Kasumi-1 (cell line): ENCODE measurements at places on chromosomes 5 and 9.
A peak's percentile ranks its signal among the peaks of the same experiment; 100 is the strongest.

DNA sequence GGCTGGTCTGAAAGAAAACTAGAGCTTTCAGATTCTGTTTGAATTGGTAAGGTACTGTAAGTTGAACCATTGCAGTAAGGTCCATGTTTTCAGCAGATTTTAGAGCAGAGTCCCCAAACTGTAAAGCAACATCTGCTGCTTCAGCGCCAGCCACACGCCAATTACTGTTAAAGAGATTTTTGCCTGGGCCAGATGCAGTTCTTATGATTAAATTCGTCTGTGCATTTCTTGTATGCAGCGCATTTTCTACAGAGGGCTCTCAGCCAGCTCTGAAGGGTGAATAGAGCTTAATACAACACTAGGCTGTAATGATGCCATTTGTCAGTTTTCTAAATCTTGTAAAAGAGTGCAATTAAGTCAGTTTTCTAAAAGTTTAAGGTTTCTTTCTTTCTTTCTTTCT lies 246.3 kb downstream of the COX7C start:
- DNase-seq, result no peak

DNA sequence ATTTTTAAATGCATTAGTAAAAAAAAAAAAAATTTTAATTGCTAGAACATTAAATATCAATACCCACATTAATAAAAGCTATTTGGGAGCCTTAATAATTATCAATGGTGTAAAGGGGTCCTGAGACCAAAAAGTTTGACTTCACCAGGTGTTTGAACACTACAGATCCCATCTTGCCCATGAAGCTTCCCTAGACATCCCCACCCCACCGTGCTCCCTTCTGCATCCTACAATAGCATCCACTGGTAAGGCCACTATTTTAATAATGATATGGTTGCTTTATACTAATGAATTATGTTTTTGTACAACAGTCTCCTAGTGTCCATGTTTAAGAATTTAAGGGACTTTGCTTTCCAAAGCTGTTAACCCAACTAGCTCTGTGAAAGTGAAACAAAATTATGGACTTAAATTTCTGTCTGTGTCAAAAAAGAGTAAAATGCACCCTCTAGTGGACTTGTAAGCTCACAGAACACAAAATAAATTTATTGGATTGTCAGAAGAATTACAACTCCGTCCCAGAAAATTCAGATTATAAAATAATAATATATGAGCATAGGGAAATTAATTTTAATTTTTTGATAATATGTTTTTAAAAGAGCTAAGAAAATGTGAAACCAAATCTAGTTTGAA lies 76.0 kb downstream of the ARL15 start:
- peak; percentile 74 for DNase-seq

- peak; percentile 20 for DNase-seq
Measured at GRCh38 chr5:176810081-176810597, at the start of gene UNC5A. UNC5A (plus strand) TSS chr5:176810559; CDS start chr5:176810751, 192 bp downstream.

DNA sequence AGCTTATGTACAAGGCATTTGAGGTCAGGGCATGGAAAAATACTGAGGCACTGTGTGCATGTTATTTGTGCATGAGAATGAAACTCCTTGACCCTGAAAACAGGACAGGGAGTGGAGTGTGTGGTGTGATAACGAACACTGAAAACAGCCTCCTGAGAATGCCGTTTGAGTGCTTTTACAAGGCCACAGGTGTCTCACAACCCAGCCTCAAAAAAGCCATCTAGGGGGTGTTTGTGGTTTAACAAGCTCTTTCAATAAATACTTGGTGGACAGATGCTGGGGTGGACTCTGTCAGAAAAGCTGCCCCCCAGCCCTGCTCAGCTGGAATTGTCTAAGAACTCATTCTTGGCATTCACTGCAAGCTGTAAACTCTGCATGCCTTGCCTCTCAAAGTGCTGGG lies 94.0 kb upstream of the SLC25A48 start:
- no peak for DNase-seq

- no peak for DNase-seq
Measured at GRCh38 chr9:125931211-125931610, 184.0 kb downstream of the PBX3 start.

- DNase-seq, result no peak
Measured at GRCh38 chr5:82298668-82299067, 20.5 kb upstream of the RPS23 start.

DNA sequence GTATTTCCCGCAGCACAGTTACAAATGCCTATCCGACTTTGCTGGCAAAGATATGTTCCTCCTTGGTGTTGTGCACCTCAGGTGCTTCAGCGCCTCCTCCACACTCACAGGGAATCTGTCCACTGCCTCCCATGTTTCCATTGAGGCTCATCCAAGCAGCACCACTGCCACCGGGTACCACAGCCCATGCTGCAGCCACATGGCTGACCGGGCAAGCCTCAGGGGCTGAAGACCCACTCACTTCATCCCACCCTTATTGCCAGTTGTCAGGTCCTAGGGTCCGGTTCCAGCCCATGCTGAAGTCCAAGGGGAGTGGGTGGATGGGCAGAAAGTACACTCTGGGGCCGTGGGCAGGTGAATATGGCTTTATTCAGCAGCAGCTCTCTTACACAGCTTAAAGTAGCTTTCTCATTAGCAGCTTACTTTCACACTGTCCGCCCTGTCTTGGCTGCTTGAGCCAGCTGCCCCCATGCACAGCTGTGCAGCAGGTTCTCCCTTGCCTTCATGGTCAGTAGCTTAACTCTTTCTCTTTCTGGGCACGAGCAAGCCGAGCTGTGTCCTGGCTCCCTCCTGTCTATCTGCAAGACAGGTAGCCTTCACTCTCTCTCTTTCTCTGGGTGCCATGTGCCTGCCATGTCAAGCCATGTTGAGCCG lies 1052.3 kb downstream of the PTPRD start:
- no peak for DNase-seq

DNA sequence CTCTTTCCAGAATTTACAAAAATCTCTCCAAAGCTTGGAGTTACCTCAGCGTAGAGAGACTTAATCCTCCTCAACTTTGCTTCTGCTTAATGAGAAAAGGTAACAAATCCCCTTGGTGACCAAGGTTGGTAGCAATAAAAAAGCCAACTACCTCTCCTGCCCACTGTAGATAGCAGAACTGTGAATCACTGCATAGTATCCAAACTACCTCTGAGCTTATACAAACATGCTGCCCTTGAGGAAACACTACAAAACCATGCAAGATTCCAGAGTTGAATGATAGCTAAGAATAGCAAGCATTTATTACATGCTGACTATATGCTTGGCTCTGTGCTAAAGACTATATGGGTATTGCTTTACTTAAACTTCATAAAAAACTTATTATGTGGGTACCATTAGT lies 2.8 kb upstream of the ADAMTS12 start:
- DNase-seq, result no peak

DNA sequence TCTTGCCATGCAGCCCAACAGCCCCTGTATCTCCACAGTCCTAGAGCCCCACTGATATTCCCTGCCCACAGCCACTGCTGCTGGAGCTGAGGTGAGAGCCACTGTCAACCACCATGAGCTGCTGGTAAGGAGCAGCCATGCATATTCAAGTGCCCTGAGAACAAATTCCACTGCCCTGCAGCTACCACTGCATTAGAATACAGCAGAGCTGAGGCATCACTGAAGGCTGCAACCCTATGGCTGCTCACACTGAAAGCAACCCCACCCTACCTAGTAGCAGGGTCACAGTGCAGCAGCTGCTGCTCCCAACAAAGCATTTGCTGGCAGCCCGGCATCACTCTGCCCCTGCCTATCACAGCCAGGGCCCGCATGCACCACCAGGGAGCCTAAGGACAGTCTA lies 68.6 kb downstream of the SKIC3 start:
- DNase-seq, result no peak

DNA sequence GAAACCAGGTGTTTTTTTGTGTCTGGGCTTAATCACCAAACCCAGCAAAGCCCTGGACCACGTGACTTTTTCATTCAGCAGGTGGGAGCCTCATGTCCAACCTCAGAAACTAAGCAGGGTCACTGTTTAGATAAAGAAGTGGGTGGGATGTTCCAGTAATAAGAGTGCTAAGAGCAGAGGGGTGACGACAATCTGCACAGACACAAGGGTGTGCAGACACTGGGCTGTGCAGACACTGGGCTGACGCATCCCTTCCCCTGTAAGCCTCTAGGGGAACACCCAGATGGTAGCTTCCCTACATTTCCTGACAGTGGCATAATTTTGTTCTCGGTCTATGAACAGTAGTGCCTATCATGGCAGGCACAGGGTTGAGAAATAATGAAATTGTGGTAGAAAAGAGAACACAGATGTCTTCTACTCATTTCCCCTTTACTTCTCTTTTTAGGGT lies 85.1 kb downstream of the SAXO1 start:
- peak; percentile 85 for DNase-seq

DNA sequence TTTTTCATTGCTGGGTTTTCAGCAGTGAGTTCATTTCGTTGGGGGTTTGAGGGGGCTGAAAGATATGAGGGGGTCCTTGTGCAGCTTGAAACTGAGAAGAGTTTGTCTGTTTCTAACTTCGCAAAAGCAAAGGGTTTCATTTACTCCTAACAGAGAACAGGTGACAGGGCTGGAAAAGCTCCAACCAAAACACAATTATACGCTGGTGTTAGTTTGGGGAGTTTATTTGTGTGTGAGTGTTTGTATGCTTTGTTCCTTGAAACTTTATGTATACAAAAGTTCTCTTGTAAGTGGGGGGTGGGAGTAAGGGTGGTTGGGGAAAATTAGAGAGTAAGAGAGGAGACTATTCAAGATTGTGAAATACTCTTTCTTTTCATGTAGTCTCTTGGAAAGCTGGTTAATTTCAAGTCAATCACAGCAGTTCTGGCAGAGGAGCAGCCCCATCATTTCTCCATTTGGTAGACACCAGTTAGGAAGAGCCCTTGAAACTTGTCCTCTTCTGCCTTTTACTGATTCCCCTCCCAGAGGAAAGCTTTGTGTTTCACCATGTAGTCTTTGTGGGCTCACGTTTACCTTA lies 881 bp downstream of the TNFAIP8 start:
- no peak for DNase-seq

- no peak for DNase-seq
Measured at GRCh38 chr5:92372766-92373165, 989.6 kb upstream of the ARRDC3 start.

DNA sequence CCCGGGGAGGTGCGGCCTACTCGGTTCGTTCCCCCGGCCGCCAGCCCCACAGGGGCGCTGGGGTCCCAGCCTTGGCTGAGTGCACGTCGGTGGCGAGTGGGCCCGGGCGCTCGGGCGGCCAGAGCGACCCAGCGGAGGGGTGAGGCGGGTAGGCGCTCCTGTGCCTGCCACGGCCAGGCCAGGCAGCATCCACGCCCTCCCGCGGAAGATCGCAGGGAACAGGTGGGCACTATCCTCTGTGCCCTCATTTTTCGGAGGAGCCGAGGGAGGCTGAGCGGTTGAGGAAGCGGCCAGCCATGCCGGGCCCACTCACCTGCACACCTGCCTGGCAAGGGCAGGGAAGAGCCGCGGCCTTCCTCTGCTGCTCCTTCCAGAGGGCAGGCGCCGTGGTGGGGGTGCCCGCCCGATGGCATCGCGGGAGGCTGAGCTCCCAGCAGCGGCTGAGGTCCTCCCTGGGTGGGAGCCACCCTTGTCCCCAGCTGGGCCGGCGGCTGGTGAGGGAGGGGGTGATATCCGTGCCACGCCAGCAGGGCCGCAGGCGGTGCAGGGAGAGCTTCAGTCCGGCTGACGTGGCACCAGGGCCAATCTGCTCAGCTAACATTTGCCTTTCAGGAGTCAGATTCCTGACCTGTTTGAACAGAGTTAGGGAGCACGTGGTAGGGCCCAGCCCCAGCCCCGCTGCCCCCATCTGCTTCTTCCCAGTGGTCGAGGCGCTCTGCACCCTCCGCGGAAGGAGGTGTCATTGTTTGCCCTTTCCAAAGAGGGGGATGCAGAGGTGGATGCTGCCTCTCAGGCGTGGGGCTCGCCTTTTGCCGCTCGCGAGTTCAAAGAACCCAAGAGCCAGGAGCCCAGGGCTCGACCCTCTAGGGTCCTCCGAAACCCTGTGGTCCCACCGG lies 1.6 kb upstream of the SEC16A start:
- DNase-seq, result no peak

DNA sequence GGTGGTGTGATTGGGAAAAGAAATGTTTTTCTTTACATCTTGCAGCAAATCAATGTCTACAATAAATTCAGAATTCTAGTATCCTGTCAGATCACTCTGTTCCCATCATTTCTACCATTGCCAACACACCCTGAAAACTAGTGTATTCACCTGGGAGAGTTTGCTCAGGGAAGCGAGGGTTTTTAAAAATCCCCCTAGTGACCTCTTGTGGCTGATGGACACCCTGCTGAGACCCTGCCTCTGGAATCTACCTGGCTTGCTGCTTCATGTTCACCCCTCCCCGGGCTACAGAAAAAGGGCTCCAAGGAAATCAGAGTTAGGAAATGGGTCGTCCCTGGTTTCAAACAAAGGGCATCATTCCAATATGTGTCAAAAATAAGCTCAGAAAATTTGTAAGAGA lies 21.4 kb upstream of the ALDOB start:
- DNase-seq, result no peak

GRCh38 chr5:122699201-122699600 lies 75.7 kb upstream of the SNX2 start:
- DNase-seq, result no peak

- no peak for DNase-seq
Measured at GRCh38 chr9:16192403-16193017, 639.7 kb downstream of the CCDC171 start.

DNA sequence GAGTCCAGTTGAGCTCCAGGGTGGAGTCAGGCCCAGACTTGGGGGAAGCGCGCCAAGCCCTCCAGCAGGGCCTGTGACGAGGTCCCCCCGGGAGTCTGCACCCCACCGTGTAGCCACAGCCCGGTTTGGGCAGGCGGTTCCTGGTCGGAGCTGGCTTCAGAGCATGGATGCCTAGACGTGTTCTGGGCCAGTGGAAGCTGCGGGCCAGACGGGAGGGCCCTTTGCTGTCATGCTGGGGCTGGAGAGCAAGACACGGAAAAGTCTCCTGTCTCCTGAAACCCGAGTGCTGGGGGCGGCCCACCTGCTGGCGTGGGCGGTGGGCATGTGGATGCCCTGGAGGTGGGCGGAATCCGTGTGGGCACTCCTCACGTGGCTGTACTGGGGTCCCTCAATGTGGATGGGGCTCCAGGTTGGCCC lies 1.9 kb downstream of the GPSM1 start:
- no peak for DNase-seq

GRCh38 chr9:137028263-137029057 lies 423 bp upstream of the ABCA2 start:
- peak; percentile 59 for DNase-seq

- no peak for DNase-seq
Measured at GRCh38 chr5:117805058-117805457, 1183.3 kb downstream of the DTWD2 start.

GRCh38 chr9:81885602-81886001 lies 42.6 kb upstream of the SPATA31D4 start:
- DNase-seq, result no peak

DNA sequence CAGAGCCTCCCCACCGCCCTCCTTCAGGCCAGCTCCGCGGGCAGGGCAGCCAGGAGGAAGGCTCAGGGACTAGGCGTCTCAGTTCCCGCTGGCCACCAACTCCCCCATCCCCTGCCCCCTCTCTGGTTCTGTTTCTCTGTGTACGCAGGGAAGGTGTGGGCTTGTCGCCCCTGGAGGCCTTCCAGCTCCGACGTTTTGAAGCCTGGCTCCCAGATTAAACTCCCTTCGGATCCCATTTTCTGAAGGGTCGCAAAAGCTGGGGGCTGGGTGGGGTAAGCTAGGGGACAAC lies 346 bp downstream of the ATOX1 start:
- DNase-seq, result no peak

- DNase-seq, result no peak
Measured at GRCh38 chr9:95979446-95979845, 104.0 kb downstream of the ERCC6L2 start.
